ENCODE measurements at places on chromosomes 1 and 21.

- DNase-seq, result no peak
Observed at GRCh38 chr1:116091083-116091482, 20.1 kb upstream of the MAB21L3 start.

- DNase-seq, result no peak
Observed at GRCh38 chr1:40232444-40232843, 15.3 kb upstream of the TMCO2 start.

- no peak for DNase-seq
Observed at GRCh38 chr1:56566061-56566744, 13.2 kb downstream of the PLPP3 start.

GRCh38 chr1:113792986-113793385, 19.3 kb downstream of the RSBN1 start:
- DNase-seq, result no peak

DNA sequence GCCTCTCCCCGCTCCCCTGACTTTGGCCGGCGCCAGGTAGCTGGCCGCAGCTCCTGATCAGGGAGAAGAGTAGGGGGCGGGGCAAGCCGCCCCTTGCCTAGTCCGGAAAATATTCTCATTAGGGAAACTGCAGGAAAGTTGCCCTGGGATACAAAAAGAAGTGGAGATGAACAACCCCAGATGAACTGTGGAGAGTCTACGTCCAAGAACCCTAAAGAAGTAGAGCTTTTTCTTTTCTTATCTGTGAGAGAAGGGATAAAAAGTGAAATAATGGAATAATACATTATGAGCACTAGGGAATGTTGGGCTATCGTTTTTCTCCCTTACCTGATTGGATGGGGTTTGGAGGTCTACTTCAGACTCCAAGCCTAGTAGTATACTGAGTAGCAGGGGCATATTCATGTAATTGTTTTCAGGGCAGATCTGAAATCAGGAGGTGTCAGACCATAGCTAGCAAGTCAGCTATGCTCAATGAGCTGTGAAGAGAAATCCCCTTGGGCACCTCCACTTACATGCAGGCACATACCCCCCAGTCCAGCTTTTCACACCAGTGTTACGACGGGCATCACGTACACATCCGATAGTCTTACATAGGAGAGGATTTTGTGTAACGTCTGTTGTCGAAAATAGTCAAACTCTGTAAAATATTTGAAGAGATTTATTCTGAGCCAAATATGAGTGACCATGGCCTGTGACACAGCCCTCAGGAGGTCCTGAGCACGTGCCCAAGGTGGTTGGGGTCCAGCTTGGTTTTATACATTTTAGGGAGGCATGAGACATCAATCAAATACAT, 1.7 kb upstream of the DUSP10 start:
- DNase-seq, result no peak

- no peak for DNase-seq
Observed at GRCh38 chr1:100746542-100746932, 27.0 kb downstream of the VCAM1 start.

DNA sequence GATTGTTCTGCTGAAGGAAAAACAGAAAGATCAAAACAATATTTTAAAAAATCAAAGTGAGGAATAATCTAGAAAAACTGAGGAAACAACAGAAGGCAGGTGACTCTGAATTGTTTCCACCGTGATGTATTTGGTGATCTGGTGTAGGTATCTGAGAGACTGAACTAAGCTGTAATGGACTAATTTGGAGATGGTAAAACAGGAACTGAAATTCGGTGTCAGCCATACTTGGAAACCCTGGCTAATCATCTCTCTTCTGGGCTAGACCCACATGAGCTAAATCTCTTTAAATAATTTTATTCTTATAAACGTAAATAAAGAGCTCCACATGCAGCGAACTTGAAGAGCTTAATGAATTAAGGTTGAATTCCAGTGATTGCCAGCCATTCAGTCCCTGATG, 1226.1 kb downstream of the NCAM2 start:
- DNase-seq, result no peak

DNA sequence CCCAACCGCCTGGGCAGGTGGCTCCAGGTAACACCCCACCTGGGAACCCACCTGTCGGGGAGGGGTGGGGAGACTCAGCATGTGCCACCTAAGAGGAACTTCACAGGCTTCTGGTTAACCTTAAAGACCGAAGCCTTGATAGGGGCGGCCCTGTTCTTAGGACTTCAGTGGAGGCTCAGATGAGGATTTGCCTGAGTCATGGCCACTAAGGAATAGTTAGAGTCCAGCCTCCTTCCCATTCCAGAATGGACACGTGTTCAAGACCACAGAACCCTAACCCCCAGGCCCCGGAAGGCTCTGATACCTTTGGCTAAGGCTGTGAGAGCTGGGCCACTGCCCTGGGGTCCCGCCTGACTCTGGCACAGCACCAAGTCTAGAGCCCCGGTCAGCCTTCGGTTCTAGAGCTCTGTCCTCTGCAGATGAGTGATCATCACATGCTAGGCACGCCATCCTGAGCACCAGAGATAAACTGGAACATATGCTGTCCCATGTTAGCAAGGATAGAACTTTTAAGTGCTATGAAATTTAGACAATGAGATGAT, 20.3 kb downstream of the PADI6 start:
- no peak for DNase-seq

DNA sequence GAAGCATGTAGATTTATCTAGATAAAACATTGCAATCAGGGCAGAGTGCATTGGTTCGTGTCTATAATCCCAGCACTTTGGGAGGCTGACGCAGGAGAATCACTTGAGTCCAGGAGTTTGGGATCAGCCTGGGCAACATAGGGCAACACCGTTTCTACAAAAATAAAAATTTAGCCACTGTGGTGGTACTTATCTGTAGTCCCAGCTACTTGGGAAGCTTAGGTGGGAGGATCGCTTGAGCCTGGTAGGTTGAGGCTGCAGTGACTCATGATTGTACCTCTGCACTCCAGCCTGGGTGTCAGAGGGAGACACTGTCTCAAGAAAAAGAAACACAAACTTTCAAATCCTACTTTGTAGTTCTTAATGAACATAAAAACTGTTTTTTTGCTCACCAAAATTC, 64.2 kb upstream of the RCC1 start:
- no peak for DNase-seq

- no peak for DNase-seq
Observed at GRCh38 chr1:116388122-116388521, 15.1 kb downstream of the ATP1A1 start.

DNA sequence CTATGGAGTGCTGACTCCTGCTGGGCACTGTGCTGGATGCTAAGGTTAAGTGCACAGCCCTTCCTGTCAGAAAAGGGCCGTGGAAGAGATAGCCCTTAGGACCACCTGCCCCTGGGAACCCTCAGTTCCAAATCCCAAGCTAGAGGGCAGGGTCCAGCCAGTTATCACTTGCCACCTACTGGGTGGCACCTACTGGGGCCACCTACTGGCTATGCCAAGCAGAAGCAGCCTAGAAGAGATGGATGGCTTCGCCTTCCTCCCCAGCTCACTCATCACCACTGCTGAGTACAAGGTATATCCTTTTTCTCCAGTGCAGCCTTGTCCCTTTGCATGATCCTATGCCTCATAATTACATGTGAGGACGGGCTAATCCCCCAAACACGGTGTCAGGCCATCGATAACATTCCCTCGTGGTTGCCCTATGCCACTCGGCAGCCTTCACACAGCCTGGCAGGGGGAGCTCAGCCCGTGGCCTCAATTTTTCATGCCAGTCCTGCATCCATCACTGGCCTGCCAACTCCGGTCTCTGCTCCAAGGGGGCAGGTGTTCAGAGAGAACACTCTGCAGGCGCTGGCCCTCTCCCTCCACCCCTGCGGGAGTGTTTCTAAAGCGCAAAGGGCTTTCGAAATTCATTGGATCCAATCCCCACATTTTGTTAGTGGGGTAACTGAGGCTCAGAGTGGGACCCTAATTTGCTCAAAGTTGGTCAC, 49.0 kb downstream of the SYT2 start:
- DNase-seq, result no peak

GRCh38 chr1:107653005-107653404, 312.0 kb downstream of the VAV3 start:
- no peak for DNase-seq

All from iPS DF 6.9 (cell line).